ENCODE measurements at places on chromosomes 5 and 9.

DNA sequence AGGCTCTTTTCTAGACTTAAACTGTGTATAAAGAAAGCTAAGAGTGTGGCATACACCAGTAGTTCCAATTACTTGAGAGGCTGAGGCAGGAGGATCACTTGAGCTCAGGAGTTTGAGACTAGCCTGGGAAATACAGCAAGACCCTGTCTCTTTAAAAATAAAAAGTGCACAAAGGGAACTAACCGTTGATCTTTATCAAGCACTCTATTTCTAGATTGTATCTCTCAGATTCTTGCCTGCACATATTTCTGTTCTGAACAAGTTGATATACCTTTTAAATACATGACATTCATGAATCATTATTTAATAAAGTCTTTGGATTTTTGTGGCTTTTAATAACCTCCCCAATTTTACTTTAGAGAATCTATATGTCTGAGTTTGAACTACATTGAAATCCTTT lies 47.2 kb downstream of the HMGCR start:
- no peak for DNase-seq

DNA sequence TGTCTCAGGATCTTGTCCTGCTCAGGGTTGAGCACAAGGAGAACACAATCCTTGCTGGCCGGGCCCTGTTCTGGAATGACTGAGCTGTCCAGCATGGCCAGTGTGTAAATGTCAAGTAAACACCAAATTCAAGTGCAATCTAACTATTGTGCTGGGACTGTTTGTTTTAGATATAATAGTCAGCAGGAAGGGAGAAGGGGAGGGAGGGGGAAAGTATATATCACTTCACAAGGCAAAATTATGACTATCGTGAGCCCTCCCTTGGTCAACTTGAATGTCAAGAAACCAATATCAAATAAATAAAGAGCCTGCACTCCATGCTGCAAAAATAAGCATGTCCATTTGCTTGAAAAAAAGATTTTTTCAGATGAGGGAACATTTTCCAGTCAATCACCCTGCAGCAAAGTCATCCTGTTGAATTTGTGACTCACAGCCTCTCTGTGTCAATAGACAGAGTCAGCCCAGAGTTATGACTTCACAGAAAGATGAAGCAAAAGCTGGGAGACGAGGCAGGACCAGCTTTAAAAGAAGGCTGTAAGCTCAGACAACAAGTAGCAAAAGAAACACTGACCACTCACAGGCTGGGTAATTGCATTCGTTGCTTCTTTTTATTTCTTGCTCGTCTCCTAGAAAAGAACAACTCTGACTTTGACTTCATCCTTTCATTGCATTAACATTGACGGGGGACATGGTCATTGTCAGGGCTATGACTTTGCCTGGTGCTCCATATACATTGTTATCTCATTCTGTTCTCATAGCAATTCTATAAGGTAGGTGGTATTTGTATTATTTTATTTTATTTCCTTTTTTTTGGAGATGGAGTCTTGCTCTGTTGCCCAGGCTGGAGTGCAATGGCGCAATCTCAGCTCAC lies 15.3 kb upstream of the KLF4 start:
- DNase-seq, result no peak

- no peak for DNase-seq
Observed at GRCh38 chr5:57539281-57539701, 56.7 kb upstream of the ACTBL2 start.

GRCh38 chr5:24525414-24525813 lies 119.4 kb downstream of the CDH10 start:
- no peak for DNase-seq

DNA sequence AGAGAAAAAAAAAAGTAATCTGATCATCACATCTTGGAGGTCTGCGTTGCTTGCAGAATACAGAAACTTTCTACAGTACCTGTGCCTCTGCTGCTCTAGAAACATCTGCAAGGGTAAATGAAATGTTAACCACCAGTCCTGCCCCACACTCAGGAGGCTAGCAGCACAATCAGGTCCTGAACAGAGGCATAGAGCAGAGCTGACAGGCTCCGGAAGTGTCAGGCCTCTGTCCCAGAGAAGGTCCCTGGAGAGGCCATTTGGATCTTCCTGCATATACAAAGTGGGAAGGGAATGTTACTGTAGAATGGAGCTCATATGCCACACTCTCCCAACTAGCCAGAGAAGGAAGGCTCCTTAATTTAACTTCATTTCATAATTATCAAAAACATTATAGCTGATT lies 7.2 kb downstream of the NRG2 start:
- no peak for DNase-seq

DNA sequence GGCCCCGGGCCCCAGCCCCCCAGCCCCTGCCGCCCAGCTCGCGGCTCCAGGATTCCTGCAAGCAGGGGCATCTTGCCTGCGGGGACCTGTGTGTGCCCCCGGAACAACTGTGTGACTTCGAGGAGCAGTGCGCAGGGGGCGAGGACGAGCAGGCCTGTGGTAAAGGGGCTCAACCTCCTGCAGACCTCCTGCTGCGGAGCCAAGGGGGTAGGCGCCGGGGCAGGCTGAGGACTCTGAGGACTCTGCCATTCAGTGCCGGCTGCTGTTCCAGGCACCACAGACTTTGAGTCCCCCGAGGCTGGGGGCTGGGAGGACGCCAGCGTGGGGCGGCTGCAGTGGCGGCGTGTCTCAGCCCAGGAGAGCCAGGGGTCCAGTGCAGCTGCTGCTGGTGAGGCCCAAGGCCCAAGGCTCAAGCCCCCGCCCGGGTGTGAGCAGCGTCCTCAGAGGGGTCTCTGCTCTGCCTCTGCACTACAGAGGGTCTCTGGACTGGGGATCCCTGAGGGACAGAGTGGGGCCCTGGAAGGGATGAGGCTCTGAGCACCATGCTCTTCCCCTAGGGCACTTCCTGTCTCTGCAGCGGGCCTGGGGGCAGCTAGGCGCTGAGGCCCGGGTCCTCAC lies 3.4 kb downstream of the MAMDC4 start:
- DNase-seq, result no peak

DNA sequence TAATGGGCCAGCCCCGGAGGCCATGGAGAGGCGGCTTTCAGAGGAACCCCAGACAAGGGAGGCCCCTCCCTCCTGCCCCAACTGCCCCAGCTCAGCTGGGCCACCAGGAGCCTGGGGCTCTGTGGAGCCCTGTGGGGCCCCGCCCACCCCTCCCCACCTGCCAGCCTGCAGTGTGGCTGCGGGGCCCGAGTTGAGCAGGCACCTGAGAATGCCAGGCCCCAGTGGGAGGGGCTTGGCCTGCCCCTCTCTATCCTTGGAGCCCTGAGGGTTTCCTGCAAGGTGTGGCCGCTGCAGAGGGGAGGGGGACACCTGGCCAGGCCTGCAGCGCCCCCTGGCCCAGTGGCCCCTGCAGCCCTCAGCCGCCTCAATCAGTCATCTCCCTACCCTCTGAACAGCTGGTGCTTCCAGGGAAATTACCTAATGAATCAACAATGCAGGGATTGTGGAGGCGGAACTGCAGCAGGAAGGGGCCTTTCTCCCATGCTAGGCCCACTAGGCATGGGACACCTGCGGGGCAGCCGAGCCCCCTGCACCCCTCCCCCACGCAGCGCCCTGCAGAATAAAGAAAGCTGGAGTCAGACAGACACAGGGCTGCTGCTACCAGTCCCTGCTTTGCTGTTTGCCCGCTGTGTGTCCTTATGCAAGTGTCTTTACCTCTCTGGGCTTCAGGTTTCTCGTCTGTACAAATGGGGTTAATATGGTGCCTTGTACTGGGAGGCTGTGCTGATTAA lies 48.0 kb downstream of the LMX1B start:
- DNase-seq, result no peak

DNA sequence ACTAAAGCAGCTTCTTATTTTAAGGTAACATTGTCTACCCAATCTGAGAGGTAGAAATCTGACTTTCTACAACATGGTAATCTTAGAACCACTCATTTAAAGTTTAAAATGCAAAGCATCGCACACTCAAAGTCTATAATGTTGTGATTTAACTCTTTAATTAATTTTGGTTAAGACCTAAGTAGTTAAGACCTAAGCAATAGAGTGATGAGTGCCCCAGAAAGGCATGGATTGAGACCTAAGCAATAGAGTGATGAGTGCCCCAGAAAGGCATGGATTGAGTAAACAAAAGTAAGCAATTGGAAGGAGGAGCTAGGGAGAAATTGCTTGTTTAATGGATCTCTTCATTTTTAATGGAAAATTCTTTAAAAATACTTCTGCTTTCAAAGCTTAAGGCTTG lies 86.8 kb downstream of the NLN start:
- no peak for DNase-seq

DNA sequence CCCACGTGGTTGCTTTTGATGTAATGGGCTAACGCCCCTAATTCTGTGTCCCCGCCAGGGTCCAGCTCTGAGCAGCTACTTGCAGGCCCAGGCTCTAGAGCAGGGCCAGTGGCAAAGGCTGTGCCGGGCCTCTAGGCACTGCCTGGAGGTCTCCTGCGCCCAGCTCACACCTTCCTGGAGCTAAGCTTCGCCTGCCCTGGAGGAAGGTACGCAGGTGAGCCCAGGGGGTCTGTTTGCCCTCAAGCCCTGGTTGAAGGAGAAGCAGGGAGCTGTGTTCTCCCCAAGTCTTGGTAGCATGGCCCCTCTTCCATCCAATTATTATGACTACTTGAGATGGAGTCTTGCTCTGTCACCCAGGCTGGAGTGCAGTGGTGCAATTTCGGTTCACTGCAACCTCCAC lies 5.2 kb upstream of the LMX1B start:
- DNase-seq, result no peak

DNA sequence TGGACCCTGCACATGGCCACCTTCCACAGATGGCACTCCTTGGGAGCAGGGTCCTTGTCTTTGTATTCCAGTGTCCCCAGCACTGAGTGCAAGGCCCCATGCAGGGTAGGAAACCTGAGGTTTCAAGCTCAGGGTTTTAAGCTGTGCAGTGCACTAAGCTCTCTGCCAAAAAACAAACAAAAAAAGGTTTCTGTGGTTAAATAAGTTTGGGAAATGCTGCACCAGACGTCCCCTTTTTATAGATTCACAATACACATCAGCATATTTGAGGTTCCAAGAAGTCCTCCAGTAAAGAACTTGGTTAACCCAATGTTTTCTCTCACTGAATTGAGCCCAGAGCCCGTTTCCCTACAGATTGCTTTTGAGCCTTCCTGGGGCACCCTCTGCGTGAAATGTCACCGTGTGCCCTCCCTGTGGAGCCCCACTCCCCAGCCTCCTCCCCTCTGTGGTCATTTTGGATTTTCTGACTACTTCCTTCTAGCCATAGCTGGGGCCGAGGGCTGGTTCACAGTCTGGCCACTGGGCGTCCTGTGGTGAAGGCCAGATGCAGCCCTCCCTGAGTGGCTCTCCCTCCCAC lies 17.1 kb downstream of the DELE1 start:
- no peak for DNase-seq

DNA sequence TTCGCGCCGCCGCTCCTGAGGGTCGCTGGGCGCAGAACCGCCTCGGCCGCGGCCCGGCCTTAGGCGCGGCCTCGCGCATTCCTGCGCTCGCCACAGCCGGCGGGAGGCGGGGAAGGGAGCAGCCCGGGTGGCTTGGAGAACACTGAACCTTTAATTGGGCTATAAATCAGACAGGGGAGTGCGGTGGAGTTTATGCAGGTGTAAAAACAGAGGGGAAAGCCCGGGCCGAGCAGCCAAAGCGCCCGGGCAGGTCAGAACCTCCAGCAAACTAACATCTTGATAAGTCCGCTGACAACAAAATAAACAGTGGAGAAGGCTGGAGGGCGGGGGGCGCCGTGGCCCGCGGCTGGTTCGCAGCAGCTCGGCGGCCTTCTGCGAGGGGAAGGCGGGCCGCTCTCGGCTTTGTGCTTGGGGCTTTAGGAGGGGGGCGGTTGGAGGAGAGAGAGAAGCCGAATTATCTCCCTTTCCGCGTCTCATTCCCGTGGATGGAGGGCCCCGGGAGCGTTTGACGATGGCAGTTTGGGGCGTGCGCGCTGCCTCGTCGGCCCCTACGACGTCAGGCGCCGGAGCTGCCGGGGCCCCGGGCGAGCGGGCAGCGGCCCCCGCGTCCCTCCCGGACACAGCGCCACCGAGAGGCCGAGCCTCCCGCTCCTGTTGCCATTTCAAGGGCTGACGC lies 11.3 kb downstream of the FOXD1 start:
- DNase-seq, result no peak

- no peak for DNase-seq
Observed at GRCh38 chr9:97763874-97764273, 66.7 kb upstream of the XPA start.

DNA sequence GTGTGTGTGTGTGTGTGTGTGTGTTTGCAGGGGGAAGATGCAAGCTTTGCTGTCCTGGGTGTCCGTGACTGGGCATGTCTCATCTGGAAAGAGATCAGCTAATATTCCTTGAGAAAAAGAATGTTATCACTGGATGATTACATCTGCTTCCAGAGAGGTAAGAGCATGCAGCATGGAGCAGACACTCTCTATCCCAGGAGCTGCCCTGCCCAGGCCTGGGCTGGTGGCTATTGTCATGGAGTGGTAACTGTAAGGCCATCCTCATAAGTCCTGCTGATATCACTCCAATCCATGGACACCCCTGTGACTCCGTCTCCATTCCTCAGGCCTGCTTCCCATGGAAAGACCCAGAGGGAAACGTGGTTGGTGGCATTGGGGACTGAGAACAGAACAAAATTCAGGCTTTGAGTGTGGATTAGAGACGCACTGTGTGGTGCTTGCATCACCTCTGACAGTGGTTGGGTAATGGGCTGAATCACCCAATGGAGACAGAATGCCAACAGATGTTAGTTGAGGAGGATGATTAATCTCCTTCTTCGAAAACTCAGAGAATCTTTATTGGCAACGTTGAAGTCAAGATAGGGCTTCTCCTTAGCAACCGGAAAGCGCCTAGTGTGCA lies 52.0 kb upstream of the KCNIP1 start:
- no peak for DNase-seq

GRCh38 chr9:107439991-107440456 lies 49.5 kb downstream of the KLF4 start:
- no peak for DNase-seq

DNA sequence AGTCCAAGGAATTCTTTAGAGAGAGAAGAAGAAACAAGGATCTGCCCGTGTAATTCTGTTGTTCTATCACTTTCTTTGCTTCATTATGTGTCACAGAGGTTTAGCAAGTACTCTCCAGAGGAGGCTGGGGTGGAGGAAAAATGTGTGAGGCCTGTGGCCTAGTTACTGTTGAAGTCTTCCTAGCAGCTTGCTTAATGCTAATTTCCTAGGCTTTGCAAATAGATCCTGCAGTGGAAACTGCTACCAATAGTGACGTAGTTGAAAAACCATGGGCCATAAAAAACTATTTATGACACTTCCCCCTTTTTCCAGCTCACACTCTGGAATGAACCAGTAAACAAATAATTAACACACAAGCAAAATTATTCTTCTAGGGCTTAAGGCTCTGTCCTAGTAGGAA lies 27.0 kb upstream of the C9orf72 start:
- no peak for DNase-seq

- no peak for DNase-seq
Observed at GRCh38 chr9:33799928-33800704, 4.8 kb downstream of the PRSS3 start.

DNA sequence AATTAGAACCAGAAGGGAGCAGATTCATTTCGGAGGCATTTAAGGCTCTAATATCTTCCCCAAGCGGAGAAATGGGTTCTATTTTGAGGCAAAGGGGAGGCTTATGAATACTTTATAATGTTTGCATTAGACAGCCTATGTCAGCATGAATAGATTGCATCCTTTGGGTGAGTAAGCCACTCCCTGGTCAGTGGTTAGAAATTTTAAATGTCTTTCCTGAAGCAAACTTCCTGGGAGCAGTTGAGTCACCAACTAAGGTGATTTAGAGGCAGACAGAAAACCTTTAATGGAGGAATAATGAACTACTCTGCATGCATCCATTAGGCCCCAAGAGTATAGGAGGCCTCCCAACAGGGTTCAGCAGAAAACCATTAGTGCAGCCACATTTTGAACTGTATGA lies 204.9 kb downstream of the ELAVL2 start:
- DNase-seq, result no peak
